ENCODE measurements at places on chromosomes 12 and 14. TPM values are rescaled to one million over a fixed set of nuclear protein-coding genes. Genes with fewer than 3 reads are reported as not detected.

DNA sequence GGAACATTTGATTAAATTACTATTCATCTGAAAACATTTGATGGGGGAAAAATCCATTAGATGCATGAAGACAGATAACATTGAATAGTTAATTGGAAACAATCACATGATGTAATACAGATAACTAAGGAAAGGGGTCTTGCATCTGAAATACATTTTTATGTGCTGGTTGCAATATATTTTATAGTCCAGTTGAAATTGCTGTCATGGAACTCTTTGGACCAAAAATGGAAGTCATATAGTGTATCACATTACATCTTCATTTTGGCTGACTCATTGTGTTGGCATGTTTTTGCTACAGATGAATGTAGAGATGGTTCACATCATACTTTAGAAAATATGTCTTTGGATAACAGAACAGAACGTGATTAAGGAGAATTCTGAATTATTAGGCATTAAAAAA lies 43.0 kb upstream of the GNPNAT1 start:
- peak; percentile 75 for DNase-seq

- DNase-seq, result no peak
Observed at GRCh38 chr14:29255692-29256091, 489.1 kb downstream of the FOXG1 start.

ACTN1 gene
- total RNA-seq, result 312 TPM

DNA sequence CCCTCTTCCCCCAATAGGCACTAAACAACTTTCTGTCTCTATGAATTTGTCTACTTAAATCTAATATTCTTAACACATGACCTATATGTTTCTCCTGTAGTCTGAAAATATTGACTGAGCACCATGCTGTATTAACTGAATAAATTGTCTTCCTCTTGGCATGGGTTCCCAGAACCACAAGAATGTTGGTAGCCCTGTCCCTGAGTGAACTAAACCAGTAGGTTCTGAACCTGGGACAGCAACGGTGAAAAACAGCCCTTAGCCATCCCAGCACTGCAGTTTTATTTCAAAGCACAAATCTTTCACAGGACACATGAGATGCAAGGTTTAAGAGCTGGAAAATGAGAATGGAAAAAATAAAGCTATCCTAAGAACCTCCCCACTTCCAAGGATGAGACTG lies 20.4 kb upstream of the HSP90B1 start:
- DNase-seq, result no peak

DNA sequence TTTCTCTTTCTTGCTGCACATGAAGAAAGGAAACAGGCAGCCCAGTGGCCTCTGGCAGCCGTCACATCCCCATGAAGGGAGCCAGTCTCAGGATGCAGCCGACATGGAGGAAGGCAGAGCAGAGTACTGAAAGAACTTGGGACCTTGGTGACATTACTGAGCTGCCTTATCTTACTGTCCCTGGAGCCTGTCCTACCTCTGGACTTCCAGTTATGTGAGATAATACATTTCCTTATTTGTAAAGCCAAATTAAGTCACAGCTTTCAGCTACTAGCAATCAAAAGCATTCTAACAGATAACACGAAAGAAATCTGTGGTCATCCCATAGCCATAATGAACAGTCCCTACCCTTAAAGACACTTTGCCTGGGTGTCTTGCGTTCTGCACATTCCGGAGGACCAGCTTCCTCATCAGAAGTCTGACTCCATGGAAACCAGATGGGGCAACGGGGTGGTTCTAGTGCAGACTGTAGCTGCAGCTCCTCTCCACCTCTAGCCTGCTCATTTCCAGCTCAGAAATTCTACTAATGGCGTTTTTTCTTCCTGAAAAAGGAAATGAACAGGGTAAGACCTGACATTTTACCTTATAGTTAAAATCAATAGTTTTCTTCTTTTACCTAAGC lies 7.8 kb upstream of the EGLN3 start:
- no peak for DNase-seq

CNTN1 gene
- not detected for total RNA-seq
